ENCODE measurements at places on chromosomes 2 and 18.

- peak overlapping the region; percentile 85 for H3K4me3 ChIP-seq
- H3K27me3 ChIP-seq = peaks cover 22% of the 10 kb centered on the region
- peak overlapping the region; percentile 91 for H3K27ac ChIP-seq
- peaks cover 15% of the 10 kb centered on the region for H3K36me3 ChIP-seq
- no peak for ATAC-seq
- peaks cover 41% of the 10 kb centered on the region for H3K4me1 ChIP-seq
Measured at GRCh38 chr2:111117598-111118480, 2.9 kb upstream of the BCL2L11 start.

- H3K27ac ChIP-seq = no peak overlapping the region
- ATAC-seq = no peak
- H3K27me3 ChIP-seq = no peaks in the 10 kb centered on the region
- H3K4me3 ChIP-seq = no peak overlapping the region
- H3K36me3 ChIP-seq = no peaks in the 10 kb centered on the region
Measured at GRCh38 chr2:80363791-80364349, 59.3 kb upstream of the LRRTM1 start.

- peak overlapping the region; percentile 32 for H3K27ac ChIP-seq
- H3K36me3 ChIP-seq = peaks cover 41% of the 10 kb centered on the region
Measured at GRCh38 chr2:37011130-37011529, 44.8 kb upstream of the STRN start.

DNA sequence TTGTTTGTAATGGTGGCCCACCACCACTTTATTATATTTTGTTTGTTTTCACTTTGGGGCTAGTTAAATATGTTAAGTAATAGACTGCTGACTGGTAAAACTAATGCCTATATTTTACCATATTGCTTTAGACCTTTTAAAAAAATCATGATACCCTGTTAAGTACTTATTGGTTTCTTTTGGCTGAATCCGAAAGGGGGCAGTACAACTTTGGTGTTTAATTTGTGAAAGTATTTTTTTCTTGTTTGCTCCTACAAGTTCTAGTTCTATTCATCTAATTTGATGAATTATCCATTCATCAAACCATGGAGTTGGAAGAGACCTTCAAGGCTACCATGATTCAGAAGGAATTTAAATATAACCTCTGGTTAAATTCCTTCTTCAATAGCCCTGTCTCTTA, 147.0 kb downstream of the MBD5 start:
- H3K36me3 ChIP-seq = peaks cover 23% of the 10 kb centered on the region
- no peaks in the 10 kb centered on the region for H3K27me3 ChIP-seq
- no peak overlapping the region for H3K27ac ChIP-seq
- H3K4me3 ChIP-seq = no peak overlapping the region
- H3K4me1 ChIP-seq = no peaks in the 10 kb centered on the region

GRCh38 chr2:222452422-222452950, 28.1 kb downstream of the SGPP2 start:
- no peaks in the 10 kb centered on the region for H3K27me3 ChIP-seq
- H3K27ac ChIP-seq = no peak overlapping the region
- H3K4me1 ChIP-seq = peaks cover 15% of the 10 kb centered on the region
- H3K36me3 ChIP-seq = peaks cover 25% of the 10 kb centered on the region
- ATAC-seq = no peak

GRCh38 chr18:13136056-13136903, 82.3 kb upstream of the LDLRAD4 start:
- H3K27ac ChIP-seq = peak overlapping the region; percentile 96
- H3K27me3 ChIP-seq = no peaks in the 10 kb centered on the region
- H3K36me3 ChIP-seq = no peaks in the 10 kb centered on the region
- peak overlapping the region; percentile 95 for H3K4me3 ChIP-seq
- peaks cover 29% of the 10 kb centered on the region for H3K4me1 ChIP-seq

- H3K4me3 ChIP-seq = no peak overlapping the region
- H3K27ac ChIP-seq = peak overlapping the region; percentile 37
- H3K36me3 ChIP-seq = peaks cover 18% of the 10 kb centered on the region
- peaks cover 31% of the 10 kb centered on the region for H3K4me1 ChIP-seq
Measured at GRCh38 chr2:127397568-127398238, 9.9 kb upstream of the MAP3K2 start.

- no peaks in the 10 kb centered on the region for H3K36me3 ChIP-seq
- no peaks in the 10 kb centered on the region for H3K27me3 ChIP-seq
- no peak for ATAC-seq
Measured at GRCh38 chr2:219789476-219789875, 162.0 kb downstream of the SLC4A3 start.

DNA sequence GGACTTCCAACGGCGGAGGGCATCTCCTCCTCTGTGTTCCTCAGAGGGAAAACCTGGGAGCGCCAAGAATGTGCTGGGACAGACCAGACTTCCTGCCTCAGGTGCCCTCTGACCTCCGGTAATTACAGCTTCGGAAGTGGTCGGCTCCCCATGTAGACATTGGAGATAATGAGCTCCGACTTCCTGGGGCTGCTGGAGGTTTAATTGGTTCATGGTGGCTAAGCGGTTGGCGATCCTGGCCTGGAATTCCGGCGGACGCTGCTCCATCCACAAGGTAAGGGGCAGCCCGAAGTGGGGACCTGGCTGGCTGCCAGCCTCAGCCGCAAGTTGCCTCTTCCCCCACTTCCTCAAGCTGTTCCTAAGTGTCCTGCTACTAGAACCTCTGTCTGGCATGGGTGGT, 83.2 kb upstream of the EPC2 start:
- H3K4me1 ChIP-seq = no peaks in the 10 kb centered on the region
- ATAC-seq = no peak
- H3K36me3 ChIP-seq = peaks cover 8% of the 10 kb centered on the region
- no peak overlapping the region for H3K4me3 ChIP-seq

- H3K27ac ChIP-seq = no peak overlapping the region
- H3K4me1 ChIP-seq = no peaks in the 10 kb centered on the region
- H3K27me3 ChIP-seq = no peaks in the 10 kb centered on the region
Measured at GRCh38 chr2:19021721-19022120, 336.7 kb downstream of the OSR1 start.

- peak overlapping the region; percentile 96 for H3K27ac ChIP-seq
- no peaks in the 10 kb centered on the region for H3K27me3 ChIP-seq
- no peak overlapping the region for H3K4me3 ChIP-seq
Measured at GRCh38 chr2:174606336-174606735, 8.7 kb upstream of the WIPF1 start.

GRCh38 chr2:70104231-70105111, 17.2 kb downstream of the PCBP1 start:
- H3K27ac ChIP-seq = peak overlapping the region; percentile 97
- ATAC-seq = no peak
- H3K36me3 ChIP-seq = no peaks in the 10 kb centered on the region
- H3K4me1 ChIP-seq = peaks cover 61% of the 10 kb centered on the region

DNA sequence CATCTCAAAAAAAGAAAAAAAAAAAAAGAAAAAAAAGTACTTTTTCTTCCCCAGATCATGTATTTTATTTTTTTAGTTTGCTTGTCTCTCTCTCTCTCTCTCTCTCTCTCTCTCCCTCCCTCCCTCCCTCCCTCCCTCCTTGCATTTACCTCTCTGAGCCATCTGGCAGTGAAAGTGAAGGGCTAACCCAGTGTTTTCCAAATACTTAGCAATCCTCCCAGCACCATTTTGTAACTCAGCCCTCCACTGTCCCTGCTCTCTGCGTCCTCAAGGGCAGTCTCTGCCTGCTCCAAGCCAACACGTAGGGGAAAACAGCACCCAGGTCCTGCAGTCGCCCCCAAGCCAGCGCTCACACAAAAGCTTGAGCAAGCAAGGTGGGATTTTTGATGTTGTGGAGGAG, 19.6 kb upstream of the TEX44 start:
- no peaks in the 10 kb centered on the region for H3K36me3 ChIP-seq
- no peak overlapping the region for H3K4me3 ChIP-seq
- no peaks in the 10 kb centered on the region for H3K27me3 ChIP-seq
- no peak overlapping the region for H3K27ac ChIP-seq
- H3K4me1 ChIP-seq = peaks cover 16% of the 10 kb centered on the region
- no peak for ATAC-seq

DNA sequence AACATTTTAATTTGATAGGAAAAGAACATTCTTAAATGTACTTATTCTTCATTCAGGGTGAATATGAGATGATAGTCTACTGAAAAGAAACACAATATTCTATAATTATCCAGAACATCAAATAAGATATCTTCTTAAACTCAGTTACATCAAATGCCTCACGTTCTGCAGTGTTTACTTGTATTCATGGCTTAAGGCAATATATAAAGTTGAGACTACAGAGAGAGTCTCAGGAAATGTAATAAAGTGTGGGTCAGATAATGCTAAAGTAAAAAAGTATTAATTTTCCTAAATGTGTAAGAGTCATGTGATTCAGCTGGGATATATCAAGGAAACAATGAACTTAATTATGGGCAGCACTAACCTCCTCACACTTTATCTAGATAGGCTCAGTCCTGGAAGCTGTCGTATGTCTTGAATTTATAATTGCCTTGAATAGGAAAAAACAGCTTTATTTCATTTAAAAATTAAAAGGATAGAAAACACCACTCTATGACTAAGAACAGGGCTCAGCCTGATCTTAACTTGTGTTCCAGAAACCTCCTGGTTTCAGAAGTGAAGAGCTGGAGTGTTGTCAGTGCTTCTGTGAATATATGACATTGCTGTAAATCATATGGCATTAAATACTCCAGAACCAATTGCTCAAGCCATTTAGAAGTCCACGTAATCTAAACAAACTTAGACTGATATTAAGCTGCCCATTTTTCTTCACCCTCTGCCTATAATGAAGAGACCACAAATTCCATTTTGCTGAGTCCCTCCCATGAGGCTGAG, 240.2 kb downstream of the FSIP2 start:
- ATAC-seq = no peak
- no peaks in the 10 kb centered on the region for H3K27me3 ChIP-seq
- H3K27ac ChIP-seq = no peak overlapping the region
